ENCODE measurements at places on chromosomes 2 and 18. TPM values are rescaled to one million over a fixed set of nuclear protein-coding genes. Genes with fewer than 3 reads are reported as not detected.
A peak's percentile ranks its signal among the peaks of the same experiment; 100 is the strongest.

The INO80B gene
- total RNA-seq = 46.8 TPM

DNA sequence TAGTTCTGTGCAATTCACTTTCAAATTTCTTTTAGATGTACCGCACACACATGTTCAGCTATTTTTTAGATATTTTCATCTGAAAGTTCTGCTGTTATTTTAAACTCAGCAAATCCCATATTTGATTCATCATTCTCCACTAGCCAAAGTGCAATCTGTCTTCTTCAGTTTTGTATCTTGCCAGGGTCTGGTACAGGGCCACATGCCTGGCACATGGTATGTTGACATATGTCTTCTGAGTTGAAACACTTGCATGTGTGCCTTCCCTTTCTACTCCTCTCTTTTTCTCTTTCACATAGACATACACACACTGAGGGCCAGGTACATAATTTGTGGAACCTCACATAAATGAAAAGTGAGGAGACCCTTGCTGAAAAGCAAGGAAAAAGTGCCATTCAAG is 25.7 kb upstream of the SESTD1 start:
- no peak overlapping the region for H3K27ac ChIP-seq
- no peaks in the 10 kb centered on the region for H3K27me3 ChIP-seq
- no peak for DNase-seq
- no peaks in the 10 kb centered on the region for H3K36me3 ChIP-seq

DNA sequence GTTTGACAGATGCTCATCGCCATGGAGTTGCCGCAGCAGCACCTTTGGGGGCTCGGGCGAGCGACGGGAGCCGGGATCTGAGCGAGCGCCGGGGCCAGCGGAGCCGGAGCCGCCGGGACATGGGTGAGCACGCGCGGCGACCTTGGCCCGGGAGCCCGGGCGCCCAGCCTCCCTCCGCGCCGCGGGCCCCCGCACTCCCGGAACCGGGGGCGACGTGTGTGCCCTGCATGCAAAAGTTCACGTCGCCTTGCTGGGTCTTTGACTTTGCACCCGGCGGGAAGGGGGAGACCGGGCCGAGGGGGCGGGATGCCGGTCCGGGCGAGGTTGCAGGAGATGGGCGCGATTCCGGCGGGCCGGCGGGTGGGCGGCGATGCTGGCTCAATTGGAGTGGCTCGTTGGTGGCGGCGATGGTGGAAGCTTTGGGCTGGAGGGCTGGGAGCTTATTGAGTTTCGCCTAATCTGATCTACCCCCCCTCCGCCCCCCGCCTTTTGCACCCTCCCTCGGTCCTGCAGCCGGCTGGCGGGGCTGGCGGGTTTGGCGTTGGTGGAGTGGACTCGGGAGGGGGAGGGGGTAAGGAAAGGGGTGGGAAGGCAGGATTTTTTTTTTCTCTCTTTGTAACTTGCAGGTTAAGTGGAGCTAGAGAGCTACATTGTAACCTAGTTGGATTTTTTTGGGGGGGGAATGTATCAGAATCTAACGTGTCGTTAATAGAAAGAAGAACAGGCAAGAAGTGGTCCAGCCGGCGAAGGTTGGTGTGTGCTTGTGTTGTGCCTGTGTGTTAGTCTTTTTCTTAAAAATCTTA is at the start of gene SETBP1:
Gene SETBP1 (plus strand): TSS at position 616 of the 803 bp plus-strand sequence. CDS start 20,459 bp downstream, outside the sequence.
- peak; percentile 58 for DNase-seq
- H3K36me3 ChIP-seq = no peaks in the 10 kb centered on the region
- H3K27me3 ChIP-seq = peaks cover 17% of the 10 kb centered on the region
- peaks cover 2% of the 10 kb centered on the region for H3K4me1 ChIP-seq
- peak within 1 kb of the TSS; percentile 88 for H3K4me3 ChIP-seq

DNA sequence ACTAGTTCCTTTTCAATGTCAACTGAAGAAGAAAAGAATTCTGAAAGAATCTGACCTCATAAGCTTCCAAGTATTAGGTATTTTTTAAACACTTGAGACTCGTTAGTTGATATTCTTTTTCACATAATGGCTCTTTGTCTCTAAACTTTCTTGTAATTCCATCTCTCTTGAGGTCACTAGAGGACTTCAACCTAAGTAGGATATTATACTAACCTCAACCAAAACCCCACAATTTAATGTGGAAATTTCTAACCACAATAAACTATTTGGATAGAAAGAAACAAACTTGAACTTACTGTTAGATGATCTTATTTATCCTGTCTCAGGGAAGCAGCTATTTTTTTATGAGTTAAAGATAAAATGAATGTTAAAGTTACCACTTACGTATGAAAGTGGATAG is 206.9 kb upstream of the FSIP2 start:
- no peaks in the 10 kb centered on the region for H3K27me3 ChIP-seq
- H3K4me3 ChIP-seq = no peak overlapping the region
- no peaks in the 10 kb centered on the region for H3K36me3 ChIP-seq
- H3K27ac ChIP-seq = no peak overlapping the region

Data from activated naive CD8-positive, alpha-beta T cell treated with anti-CD3 and anti-CD28 coated beads, Interleukin-2, amount 10 ng/mL, durations not matched to agents 7 days and 5 days (primary cell).